Fibroblast of skin of right biceps (primary cell): ENCODE measurements at places on chromosomes 4 and X.

- DNase-seq: peak; percentile 70
Measured at GRCh38 chrX:110412971-110413726, 54.5 kb downstream of the RTL9 start.

- peak; percentile 67 for DNase-seq
Measured at GRCh38 chr4:184171011-184171410, 46.7 kb downstream of the ENPP6 start.

DNA sequence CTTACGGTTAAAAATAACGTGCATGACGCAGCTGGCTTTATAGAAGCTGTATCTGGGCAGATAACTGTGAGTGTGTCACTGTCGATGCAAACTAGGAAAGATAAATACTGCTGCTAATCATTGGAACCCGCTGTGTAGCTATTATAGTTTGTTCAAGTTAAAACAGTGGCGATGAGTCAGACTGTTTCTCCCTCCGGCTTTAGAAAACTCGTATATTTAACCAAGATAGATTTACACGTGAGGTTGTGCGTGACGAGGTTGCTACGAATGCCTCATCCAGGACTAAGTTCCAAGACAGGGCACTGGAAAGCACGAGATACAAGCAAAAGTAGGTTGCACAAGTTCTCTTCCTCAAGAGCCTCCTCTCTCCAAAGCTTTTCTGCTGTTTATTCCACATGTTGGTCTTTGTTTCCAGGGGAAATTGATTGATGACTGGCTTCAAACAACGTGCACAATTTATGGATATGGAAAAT lies 270.7 kb downstream of the FBXW7 start:
- DNase-seq: peak; percentile 11

DNA sequence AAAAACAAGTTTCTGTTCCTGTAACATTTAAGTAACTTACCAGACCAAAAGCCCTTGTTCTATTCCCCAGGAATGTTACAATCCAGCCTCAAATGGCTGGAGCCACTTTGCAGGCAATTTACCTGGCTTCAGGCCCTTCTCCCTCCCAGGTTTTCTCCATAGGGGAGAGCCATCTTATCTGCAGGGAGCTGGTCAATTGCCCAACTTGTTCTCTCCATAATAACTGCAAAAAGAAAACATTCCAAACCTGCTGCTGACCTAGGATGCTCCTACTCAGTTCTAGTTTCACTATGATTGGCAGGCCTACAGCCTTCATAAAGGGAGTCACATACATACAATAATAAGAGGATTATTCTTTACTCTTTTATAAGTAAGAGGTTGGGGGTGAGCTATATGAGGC lies 670.7 kb downstream of the PCDH7 start:
- no peak for DNase-seq

GRCh38 chr4:13331827-13332226 lies 152.3 kb downstream of the RAB28 start:
- no peak for DNase-seq
